ENCODE measurements at places on chromosomes 1 and 21.

- no peak for DNase-seq
Observed at GRCh38 chr1:221841251-221841982, 99.5 kb upstream of the DUSP10 start.

GRCh38 chr1:184461321-184461720 is 74.5 kb downstream of the C1orf21 start:
- no peak for DNase-seq

DNA sequence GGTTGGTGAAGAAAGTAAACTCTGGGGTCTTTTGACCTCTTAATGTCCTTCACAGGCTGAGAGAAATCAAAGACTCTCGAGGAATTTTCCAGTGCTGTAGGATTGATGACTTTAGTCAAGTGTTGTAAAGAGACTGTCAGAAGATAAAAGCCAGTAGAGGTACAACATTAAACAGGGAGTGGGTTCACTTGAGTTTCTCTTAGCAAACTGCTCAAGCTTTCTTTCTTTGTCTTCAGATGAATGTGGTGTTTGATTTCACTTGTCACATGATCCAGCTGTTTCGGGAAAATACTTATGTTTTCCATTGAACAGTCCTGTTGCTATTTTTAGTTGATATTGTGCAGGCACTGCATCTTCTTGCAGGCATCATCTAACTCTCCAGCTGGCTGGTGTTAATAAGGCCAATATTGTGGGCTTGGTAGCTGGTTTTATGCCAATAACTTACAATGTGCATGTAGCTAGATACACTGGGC is 45.6 kb downstream of the XCL2 start:
- no peak for DNase-seq

DNA sequence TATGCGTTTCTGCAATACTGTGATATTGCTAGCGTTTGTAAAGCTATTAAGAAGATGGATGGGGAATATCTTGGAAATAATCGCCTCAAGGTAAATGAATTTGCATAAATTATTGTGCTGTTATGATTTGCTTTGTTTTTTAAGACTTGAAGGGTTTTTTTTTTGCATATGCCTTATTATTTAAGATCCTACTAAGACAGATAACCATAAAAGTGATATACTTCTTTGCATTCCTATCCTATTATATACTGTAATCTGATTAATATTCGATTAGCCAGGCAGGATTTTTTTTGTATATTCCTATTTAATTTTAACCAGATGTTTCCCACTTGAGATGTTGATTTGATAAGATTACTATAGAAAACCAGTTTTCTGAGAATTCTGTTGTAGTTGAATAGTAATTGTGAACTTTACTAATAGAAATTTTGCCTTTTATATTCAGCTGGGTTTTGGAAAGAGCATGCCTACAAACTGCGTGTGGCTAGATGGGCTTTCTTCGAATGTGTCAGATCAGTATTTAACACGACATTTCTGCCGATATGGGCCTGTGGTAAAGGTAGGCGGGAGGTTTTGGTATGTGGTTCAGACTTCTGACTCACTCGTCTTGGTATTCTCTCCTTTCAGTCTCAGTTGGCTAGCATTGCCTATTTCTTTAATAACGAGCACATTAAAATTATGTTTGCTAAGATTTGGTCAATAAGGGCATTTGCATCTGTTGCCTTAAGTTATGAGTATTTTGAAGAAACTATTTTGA is 56.8 kb downstream of the ZBTB17 start:
- no peak for DNase-seq

DNA sequence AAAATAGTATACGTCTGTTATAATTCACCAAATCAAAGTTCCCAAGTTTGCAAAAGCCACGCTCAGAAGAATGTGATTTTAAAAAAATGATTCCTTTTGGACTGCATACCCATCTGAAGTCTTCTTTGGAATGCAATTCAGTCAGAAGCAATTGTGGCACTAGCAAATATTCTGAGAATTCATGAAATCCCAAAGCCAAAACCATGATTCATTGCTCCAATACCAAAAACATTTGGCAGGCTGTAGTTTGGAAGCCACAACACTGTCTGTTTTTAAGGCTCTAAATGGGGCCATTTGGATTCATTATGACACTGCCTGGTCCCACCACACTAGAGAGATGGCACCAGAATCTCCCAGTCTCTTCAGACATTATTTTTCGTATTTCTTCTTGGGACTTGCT is 21.8 kb upstream of the LRRC53 start:
- no peak for DNase-seq

All from liver (tissue), 10 donors.